Muscle of leg (tissue), 16 donors: ENCODE measurements at places on chromosomes 5 and 9. TPM values are rescaled to one million over a fixed set of nuclear protein-coding genes. Genes with fewer than 3 reads are reported as not detected.

GRCh38 chr9:20593537-20593936 is 28.8 kb downstream of the MLLT3 start:
- no peaks in the 10 kb centered on the region for H3K36me3 ChIP-seq
- no peaks in the 10 kb centered on the region for H3K27me3 ChIP-seq
- H3K27ac ChIP-seq: no peak overlapping the region
- no peak overlapping the region for H3K4me3 ChIP-seq
- no peaks in the 10 kb centered on the region for H3K4me1 ChIP-seq

GRCh38 chr5:131994533-131995226 is 16.8 kb downstream of the ACSL6 start:
- no peak for DNase-seq
- no peaks in the 10 kb centered on the region for H3K36me3 ChIP-seq
- H3K4me3 ChIP-seq: no peak overlapping the region
- no peak overlapping the region for H3K27ac ChIP-seq

DNA sequence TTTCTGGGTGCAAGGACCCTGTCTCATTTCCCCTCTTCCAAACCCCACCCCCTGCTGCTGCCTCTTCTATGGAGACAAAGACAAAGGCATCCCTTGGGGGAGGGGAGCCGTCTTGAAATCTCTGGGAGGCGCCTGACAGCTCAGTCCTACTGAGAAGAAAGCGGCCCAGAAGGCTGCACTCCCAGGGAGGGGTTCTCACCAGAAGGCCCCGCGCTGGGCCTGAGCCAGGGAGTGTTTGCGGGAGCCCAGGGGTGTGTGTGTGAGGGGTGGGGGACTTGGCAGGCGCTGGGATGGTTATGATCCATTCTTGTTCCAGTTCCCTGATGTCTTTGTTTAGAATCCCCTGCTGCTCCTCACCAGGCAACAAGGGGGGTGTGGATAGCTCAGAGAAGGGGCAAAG is 45.7 kb upstream of the ALDH1B1 start:
- no peaks in the 10 kb centered on the region for H3K27me3 ChIP-seq
- H3K4me3 ChIP-seq: no peak overlapping the region
- DNase-seq: peak; percentile 58
- peaks cover 19% of the 10 kb centered on the region for H3K4me1 ChIP-seq

DNA sequence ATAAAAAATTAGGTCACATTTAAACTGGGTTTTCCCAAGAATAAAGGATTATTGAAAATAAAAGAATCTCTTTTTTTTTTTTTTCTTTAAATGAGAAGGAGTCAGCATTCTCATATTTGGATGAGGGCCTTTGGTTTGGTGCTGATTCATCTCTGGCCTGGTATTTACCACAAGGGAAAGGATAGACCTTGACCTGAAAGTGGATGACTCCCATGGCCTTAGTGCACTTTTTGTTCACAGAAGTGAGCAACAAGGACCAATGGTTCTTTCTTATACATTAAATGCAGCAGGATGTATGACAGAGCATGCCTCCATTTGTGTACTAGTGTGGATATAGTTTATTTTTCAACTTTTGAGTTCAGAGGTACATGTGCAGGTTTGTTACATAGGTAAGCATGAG is 6.9 kb downstream of the YTHDC2 start:
- peaks cover 12% of the 10 kb centered on the region for H3K36me3 ChIP-seq
- H3K27me3 ChIP-seq: no peaks in the 10 kb centered on the region

GRCh38 chr5:83294246-83294645 is 177.3 kb upstream of the VCAN start:
- DNase-seq: no peak
- no peaks in the 10 kb centered on the region for H3K27me3 ChIP-seq
- no peaks in the 10 kb centered on the region for H3K36me3 ChIP-seq
- H3K27ac ChIP-seq: no peak overlapping the region
- no peaks in the 10 kb centered on the region for H3K4me1 ChIP-seq

GRCh38 chr9:1050125-1050895 is at the start of gene DMRT2:
DMRT2 (plus strand) TSS chr9:1050357; CDS start chr9:1051614, 1,257 bp downstream.
- H3K4me1 ChIP-seq: peaks cover 56% of the 10 kb centered on the region
- H3K27ac ChIP-seq: peak within 1 kb of the TSS; percentile 86
- DNase-seq: peak; percentile 99
- H3K27me3 ChIP-seq: peaks cover 78% of the 10 kb centered on the region

GRCh38 chr9:105959531-105959930 is 265.2 kb downstream of the TMEM38B start:
- no peaks in the 10 kb centered on the region for H3K27me3 ChIP-seq
- H3K4me3 ChIP-seq: no peak overlapping the region
- H3K4me1 ChIP-seq: no peaks in the 10 kb centered on the region
- no peak overlapping the region for H3K27ac ChIP-seq
- peak; percentile 50 for DNase-seq

- peak overlapping the region; percentile 21 for H3K27ac ChIP-seq
- H3K27me3 ChIP-seq: no peaks in the 10 kb centered on the region
- H3K4me3 ChIP-seq: no peak overlapping the region
- peaks cover 35% of the 10 kb centered on the region for H3K4me1 ChIP-seq
Measured at GRCh38 chr9:130174920-130175321, 2.7 kb downstream of the NCS1 start.

- peaks cover 92% of the 10 kb centered on the region for H3K36me3 ChIP-seq
- DNase-seq: no peak
- H3K27me3 ChIP-seq: no peaks in the 10 kb centered on the region
- no peak overlapping the region for H3K4me3 ChIP-seq
- H3K4me1 ChIP-seq: no peaks in the 10 kb centered on the region
Measured at GRCh38 chr9:35700031-35700430, 10.3 kb upstream of the TPM2 start.

DNA sequence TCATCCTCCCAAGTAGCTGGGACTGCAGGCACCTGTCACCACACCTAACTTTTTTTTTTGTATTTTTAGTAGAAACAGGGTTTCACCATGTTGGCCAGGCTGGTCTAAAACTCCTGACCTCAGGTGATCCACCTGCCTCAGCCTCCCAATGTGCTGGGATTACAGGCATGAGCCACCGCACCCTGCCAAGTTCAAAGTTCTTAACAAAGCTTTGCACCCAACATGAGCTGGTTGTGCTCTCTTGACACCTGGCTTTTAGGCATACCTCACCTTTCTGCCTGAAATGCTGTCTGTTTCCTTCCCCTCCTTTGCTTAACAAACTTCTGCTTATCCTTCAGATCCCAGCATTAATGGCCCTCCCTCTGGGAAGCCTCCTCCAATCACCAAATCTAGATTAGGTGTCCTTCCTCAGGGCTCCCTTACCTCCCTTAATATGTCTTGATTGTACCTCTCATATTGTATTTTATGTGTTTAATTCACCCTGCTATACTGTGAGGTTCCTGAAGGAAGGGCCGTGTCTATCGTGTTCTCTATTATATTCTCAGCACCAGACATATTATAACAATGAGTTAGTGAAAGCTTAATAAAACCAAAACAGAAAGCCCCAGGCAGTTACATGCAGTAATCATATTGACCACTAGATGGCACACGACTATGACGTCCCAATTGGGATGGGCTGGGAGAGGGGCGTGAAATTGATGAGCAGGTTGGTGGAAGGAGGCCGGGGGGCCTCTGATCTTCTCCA is 62.9 kb upstream of the PPARGC1B start:
- no peak overlapping the region for H3K27ac ChIP-seq
- no peak overlapping the region for H3K4me3 ChIP-seq
- no peak for DNase-seq

Gene NR4A3
- total RNA-seq: 0.58 TPM

Gene TMEM174
- not detected for total RNA-seq
